SK-N-SH treated with all-trans-retinoic acid at 6 μM for 48 hours (cell line): ENCODE measurements at places on chromosomes 5 and 9.
A peak's percentile ranks its signal among the peaks of the same experiment; 100 is the strongest.

DNA sequence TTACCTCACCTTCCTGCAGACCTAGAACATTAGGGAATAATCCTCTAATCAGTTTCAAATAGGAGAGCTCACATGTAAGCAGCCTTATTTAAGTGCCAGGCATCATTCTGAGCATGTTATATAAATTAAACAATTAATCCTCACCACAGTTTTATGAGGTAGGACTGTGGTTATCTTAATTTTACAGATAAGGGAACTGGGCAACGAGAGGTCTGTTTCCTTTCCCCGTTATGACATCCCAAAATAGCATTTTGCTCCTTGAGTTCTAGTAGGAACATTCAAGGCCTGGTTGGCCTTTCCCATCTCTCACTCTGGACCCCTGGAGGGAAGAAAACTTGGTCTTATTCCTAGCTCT is 19.1 kb upstream of the IFNB1 start:
- no peak for ATAC-seq

DNA sequence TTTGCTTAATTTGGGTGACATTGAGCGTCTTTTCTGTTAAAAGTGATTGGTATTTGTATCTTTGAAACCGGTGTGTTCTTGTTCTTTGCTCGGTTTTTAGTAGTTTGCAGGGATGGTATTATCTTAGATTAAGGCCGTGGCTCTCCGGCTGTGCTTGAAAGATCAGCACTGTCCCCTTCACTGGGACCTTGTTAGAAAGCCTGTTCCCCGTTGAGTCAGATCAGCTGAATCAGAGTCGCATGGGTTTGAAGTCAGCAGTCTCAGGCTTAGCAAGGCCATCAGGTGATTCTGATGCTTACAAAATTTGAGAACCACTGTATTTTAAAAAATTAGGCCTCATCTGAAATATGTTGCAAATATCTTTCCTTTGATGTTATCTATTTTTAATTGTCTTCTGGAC is 5.0 kb downstream of the DIRAS2 start:
- no peak for ATAC-seq

GRCh38 chr5:19406576-19407365 is 581.2 kb downstream of the CDH18 start:
- no peak for ATAC-seq

GRCh38 chr5:95718203-95718602 is 12.9 kb upstream of the RHOBTB3 start:
- ATAC-seq, result no peak

GRCh38 chr9:109708451-109708945 is 71.5 kb upstream of the PALM2AKAP2 start:
- peak; percentile 64 for ATAC-seq

GRCh38 chr5:68251804-68252522 is 36.4 kb downstream of the PIK3R1 start:
- peak; percentile 80 for ATAC-seq

DNA sequence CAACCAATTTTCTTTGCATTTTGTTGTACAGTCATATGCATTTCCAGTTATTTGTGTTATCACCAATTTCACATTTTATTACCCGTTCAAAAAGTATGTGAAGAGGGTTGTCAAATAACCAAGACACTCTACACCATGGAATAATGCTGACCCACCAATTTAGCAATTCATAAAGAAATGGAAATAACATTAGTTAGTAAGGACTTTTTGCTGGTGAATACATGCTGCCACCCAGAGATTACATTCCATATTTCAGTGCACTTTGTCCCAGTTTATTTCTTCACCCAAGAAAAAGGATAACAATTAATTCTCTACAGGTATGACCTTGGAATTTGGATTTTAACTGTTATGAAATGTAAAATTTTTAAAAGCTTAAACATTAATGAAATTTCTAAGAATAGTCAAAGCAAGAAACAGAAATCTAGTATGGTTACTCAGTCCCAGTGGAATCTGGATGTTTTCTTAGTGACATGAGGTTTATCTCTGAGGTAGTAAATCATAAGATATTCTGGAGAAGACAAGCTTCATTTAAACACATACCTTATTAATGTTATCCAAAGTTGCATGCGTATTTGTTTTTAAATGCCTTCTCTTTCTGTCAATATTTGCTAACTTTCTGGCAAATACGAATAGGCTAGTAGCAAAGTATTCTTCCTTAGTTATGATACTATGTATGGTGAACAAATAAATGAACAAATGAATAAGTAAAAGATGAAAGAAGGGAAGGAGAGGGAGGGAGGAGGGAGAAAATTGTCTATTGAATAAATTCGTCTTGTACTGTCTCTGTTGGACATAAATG is 100.6 kb downstream of the CETN3 start:
- no peak for ATAC-seq

DNA sequence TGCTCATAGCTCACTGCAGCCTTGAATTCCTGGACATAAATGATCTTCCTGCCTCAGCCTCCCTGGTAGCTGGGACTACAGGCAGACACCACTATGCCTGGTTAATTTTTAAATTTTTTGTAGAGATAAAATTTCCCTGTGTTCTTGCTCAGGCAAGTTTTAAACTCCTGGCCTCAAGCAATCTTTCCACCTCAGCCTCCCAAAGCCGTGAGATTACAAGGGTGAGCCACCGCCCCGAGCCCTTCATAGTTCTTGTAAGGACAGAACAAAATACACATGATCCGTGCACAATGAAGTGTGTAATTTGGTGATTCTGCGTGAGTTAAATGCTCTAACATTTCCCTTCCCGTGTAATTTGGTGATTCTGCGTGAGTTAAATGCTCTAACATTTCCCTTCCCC is 27.7 kb upstream of the MYO10 start:
- no peak for ATAC-seq

- ATAC-seq, result no peak
These were observed 1.1 kb upstream of the UBAP2 start for GRCh38 chr9:34049630-34050384.

DNA sequence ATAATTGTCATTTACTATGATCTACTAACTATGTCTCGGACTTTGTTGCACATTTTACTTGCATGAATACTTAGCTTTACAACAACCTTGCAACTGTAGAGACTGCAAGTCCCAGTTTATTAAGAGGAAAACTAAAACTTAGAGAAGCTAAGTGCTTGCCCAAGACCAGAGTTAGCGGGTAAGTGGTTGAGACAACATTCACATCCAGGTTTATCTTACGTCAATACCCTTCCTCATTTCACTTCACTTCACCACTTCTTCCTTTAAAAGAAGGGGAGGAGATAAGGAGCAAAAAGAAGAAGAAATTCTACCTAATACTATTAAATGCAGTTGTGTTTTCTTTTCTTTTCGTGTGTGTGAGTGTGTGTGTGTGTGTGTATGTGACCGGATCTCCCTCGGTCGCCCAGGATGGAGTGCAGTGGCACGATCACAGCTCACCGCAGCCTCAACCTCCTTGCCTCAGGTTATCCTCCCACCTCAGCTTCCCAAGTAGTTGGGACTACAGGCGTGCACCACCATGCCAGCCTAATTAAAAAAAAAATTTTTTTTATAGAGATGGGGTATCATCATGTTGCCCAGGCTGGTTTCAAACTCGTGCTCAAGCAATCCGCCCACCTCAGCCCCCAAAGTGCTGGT is 37.4 kb downstream of the MEGF9 start:
- no peak for ATAC-seq

GRCh38 chr5:171647043-171647903 is 138.3 kb upstream of the SMIM23 start:
- ATAC-seq, result peak; percentile 93

- no peak for ATAC-seq
These were observed 17.2 kb upstream of the WNK2 start for GRCh38 chr9:93166699-93167098.

- ATAC-seq, result no peak
These were observed 1.6 kb downstream of the ORM1 start for GRCh38 chr9:114324492-114324891.

GRCh38 chr9:7500521-7500920 is 299.1 kb downstream of the DMAC1 start:
- ATAC-seq, result no peak
